NCI-H345 (cell line): ENCODE measurements at places on chromosomes 4 and X.

- no peak for DNase-seq
These were observed 23.5 kb upstream of the PHF8 start for GRCh38 chrX:54067766-54068165.

DNA sequence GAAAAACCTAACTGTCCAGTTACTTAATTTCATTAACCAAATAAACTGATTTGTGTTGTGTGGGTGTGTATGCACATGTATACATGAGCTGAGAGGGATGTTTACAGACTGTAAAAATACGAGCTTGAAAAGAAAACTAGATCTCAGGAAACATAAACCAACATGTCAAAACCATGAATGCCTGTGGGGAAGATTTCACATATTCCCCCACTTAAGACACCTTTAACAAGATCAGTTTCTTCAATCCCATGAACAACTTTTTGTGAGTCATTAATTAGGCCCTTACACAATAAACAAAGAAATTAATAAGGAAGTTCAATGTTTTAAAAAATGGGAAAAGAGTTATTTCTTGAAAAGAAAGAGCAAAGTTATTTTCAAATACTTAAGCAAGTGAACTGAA is 170.8 kb downstream of the ZNF674 start:
- DNase-seq = no peak

DNA sequence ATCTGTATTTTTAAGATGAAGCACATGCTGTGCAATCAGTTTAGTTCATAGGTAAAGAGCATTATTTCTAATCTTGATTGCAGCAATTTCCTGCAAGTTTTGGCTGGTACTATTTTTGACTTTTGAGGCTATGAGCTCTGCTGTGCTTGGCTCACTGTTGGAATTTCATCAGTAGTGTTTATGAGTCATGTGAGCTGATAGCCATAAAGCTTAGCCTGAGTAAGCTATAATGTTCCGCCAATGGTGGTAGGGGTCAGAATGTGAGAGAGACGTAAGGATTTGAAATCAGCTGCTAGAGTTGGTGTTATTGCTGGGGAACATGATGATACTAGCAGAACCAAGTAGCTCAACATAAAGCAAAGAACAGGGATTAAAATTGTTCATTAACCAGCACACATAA is 590.9 kb upstream of the GNPDA2 start:
- DNase-seq = no peak

GRCh38 chrX:25596921-25597320 is 541.2 kb upstream of the MAGEB18 start:
- no peak for DNase-seq

- DNase-seq = no peak
These were observed 28.1 kb downstream of the SPANXC start for GRCh38 chrX:141214196-141214595.

- DNase-seq = no peak
These were observed 14.1 kb downstream of the RPS6KA3 start for GRCh38 chrX:20252381-20253231.

DNA sequence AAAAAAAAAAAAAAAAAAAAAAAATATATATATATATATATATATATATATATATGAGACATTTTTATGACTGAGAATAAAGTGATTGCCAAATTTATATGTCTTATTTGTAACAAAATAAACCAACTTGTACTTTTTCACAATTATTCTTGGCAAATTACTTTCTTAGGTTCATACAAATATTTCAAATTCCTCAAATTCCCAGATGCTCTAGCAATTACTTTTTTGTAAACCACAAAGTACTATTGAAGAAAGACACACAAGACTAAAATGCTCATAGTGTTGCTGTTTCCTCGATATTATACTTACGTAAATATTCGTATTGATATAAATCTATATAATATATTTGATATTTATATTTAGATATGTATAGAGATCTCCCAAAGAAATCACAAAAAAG is 390.0 kb downstream of the FAT4 start:
- no peak for DNase-seq
